ENCODE measurements at places on chromosomes 1 and 21.

DNA sequence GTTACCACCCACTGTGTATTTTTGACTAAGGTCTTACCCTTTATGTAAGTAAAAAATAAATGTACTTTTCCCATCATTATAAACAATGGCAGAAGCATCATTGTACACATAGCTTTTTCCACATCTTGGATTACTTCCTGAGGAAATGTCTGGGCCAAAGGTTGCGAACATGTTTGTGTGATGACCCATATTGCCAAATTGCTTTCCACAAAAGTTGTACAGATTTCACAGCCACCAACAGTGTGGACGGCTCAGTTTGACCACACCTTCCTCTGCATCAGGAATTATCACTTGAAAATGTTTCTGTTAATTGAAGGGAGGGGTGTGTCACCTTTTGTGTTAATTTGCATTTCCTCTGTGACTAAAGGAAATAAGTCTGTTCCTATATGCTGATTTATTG, 25.7 kb downstream of the AKNAD1 start:
- no peak for DNase-seq

DNA sequence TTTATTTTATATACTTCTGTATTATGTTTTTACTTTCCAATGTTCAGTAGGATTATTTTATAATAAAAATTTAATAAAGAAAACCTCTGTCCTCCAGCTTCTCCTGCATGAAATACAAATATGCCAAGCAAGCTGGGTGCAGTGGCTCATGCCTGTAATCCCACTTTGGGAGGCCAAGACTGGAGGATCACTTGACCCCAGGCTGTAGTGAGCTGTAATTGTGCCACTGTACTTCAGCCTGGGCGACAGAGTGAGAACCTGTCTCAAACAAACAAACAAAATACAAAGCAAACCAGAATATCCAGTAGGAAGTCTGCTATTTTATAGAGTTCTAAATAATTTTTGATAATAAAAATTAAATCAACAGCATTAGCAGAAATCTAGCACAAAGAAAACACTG, 168.8 kb downstream of the EIF4G3 start:
- DNase-seq: no peak

- DNase-seq: no peak
Observed at GRCh38 chr1:44604157-44604955, 69.9 kb downstream of the TMEM53 start.

GRCh38 chr21:46436621-46437020, 22.1 kb upstream of the DIP2A start:
- no peak for DNase-seq

DNA sequence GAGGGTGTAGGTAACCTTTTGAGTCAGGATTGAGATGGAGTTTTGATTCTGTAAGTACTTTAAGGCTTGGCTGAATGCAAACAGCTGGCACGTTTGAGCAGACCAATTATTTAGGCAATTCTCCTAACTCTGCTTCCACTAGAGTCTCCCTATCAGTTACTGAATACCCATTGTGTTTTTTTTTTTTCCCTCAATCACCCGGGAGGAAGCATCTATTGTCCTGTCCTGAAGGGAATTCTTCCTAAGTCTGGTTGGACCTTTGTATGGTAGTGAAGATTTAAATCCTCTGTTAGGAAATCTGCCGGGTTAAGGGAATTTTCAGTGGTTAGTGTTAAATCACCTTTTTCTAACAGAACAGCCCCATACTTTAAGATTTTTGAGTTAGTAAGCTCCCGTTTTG, 571.2 kb upstream of the USP24 start:
- no peak for DNase-seq

DNA sequence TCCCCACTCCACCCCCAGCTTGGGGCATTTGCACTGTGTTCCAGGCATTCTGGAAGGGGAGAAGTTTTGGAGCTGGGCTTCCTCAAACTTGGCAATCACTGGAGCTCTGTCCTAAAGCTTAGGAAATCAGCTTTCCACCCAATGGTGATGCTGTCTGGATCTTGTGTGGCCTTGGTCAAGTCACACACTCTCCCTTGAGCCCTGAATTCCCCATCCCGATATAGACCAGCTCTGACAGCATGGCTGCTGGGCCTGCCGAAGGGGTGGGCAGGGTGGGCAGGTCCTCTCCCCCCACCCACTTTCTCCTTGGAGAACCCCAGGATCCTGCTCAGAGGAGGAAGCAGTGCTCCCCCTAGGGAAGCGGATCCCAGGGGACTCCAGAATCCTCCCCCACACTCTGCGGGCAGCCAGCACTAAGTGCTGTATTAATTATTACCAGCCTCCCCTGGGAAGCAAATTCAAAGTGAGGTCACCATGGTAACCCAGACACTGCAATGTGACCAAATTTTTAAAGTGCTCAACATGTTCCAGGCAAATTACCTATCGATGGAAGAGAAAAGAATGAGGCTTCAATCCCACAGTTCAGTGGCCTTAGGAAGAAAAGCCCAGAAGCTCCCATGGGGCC, 21.3 kb upstream of the LDLRAP1 start:
- DNase-seq: no peak

Measured in stimulated activated CD4-positive, alpha-beta T cell treated with anti-CD3 and anti-CD28 coated beads, TNF-alpha, amount 100 ng/mL, for 1 hour (primary cell).